NCI-H1417 treated with DMSO at 0.1 percent for 48 hours (cell line): ENCODE measurements at places on chromosomes 16 and 17.

DNA sequence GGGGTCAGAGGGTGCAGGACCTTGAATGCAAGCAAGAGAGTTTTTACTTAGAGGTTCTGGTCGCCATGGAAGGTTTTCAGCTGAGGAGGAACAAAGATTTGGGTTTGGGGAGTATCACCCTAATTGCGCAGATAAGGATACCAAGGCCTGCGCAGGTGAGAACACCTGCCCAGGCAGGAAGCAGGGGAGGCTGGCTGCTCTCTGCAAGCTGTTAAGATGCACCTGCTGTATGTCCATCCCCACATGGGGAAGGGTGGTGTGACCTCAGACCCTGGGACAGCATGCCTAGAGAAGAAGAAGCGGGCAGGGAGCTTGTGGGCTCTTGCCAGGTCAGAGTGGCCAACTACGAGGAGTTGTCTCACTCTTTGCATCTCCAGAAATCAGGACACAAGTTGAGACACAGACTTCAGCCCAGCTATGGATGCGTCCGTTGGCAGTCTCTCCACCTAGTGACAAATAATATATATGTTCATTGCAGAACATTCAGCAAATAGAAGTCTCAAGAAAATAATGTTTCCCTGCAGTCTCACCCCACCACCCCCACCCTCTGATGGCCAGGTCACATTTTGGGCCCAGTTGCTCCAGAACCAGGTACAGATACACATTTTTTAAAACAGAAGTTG lies 77.7 kb downstream of the SREBF1 start:
- no peak for DNase-seq

- no peak for DNase-seq
Observed at GRCh38 chr16:3060339-3061127, 4.9 kb upstream of the IL32 start.

GRCh38 chr17:71441098-71441497 lies 679.7 kb upstream of the SOX9 start:
- no peak for DNase-seq

DNA sequence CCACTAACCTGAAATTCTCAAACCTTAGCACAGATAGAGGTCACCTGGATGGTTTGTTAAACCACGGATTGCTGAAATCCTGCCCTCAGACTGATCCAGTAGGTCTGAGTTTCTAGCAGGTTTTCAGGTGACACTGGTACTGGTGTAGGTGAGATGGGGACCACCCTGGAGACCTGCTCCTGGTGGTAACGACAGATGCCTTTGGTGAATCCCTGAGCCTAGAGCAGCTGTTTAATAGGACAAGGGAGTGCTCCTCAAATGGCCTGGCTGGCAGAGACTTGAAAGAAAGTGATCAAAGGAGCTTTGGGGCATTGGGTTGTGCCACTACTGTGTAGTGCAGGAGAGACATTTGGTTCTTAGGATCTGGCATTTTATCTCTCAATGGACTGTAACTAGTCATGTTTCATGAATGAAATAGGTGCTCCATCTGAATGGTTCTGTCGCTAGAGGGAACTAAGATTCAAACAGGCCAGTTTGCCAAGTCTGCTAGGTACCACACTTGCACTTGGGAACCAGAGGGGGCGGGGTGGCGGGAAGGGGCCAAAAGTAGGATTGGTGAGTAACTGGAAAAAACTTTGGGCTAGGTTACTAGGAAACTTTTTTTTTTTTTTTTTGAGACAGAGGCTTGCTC lies 2.9 kb upstream of the IFI35 start:
- DNase-seq = no peak

- no peak for DNase-seq
Observed at GRCh38 chr16:55033225-55034156, 102.8 kb downstream of the IRX5 start.

- DNase-seq = peak; percentile 48
Observed at GRCh38 chr17:70353408-70354092, 184.2 kb downstream of the KCNJ2 start.

- DNase-seq = no peak
Observed at GRCh38 chr17:56752263-56752836, 81.4 kb downstream of the C17orf67 start.

- no peak for DNase-seq
Observed at GRCh38 chr17:59287891-59288290, 43.6 kb upstream of the YPEL2 start.

GRCh38 chr17:17076066-17076465 lies 33.8 kb downstream of the MPRIP start:
- DNase-seq = no peak

- DNase-seq = no peak
Observed at GRCh38 chr17:17749921-17750320, 68.7 kb downstream of the RAI1 start.

GRCh38 chr16:52533296-52533695 lies 13.6 kb downstream of the TOX3 start:
- DNase-seq = no peak

DNA sequence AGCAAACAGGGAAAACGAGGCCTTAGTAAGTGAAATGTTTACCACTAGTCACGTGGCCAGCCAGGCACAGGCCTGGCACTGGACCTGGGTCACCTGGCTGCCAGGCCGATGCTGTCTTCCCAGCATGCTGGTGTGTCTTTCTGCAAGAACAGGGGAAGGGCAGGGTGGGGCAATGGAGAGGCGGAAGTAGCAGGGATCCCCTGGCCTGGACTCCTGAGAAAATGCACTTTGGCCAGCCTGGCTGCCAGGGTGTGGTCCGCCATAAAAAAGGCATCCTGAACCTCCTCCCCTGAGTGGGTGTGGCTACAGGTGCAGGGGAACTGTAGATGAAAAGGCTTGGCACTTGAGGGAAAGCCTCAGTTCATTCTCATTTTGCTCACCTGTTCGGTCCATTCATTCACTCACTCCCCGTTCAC lies 1.0 kb upstream of the ANKRD40CL start:
- no peak for DNase-seq

- no peak for DNase-seq
Observed at GRCh38 chr16:79217375-79218011, 383.0 kb downstream of the MAF start.

- DNase-seq = no peak
Observed at GRCh38 chr16:49600976-49601375, 227.4 kb downstream of the C16orf78 start.

DNA sequence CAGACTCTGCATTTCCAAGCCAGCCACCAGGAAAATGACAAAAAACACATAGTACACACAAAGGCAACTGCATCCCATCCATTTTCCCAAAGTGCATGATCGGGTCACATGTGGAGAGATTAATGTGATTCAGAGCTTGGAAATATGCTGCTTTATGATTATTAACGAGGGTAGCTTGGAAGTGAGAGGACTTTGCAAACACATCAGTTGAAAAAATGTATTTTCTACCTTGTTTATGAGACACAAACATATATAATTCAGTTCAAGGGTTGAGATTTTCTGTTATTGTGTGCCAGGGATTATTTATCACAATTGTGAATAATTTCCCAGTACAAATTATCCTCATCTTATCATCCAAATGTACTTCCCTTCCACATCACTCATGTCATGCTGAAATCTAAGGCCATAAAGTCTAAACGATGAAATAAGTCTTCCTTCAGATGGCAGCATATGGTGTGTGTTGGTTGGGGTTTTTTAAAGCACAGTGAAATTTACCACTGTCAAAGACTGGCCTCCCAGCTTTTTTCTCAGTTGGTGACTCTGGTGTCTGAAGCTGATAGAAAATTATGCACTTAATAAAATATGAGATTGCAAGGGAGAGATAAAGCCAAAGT lies 104.7 kb upstream of the ADAMTS18 start:
- no peak for DNase-seq

DNA sequence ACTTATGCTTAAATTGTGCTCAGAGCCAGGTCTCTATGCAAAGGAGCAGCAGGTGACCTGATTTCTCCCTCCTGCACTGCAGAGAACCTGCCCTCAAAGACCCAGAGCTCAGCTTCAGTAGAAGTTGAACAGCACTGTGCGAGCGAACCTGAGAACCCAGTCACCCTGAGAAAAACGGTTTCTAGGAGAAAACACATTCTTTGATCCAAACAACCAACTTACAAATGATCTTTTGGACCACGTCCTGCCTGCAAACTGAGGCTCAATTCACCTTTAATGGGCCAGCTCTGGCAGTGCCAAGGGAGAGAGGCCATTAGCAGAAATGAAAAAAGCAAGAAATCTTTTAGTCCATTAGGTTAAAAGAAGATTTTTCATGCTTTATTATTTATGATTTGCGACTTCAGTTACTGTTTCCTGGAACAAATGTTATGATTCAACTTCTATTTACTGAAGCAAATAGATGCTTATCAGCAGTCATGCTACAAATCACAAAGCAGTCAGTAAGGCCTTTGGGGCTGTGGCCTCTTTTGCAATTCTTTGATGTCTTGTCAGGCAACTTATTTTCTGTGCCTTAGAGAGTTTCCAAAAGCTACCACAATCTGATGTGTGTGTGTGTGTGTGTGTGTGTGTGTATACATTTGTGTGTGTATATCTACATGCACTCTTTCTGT lies 65.7 kb upstream of the LRRC37A3 start:
- DNase-seq = no peak

GRCh38 chr16:27080895-27081294 lies 14.2 kb downstream of the C16orf82 start:
- DNase-seq = no peak

GRCh38 chr17:76537578-76538280 lies at the start of gene CYGB:
Gene CYGB (minus strand): TSS chr17:76537709. CDS start chr17:76537542, 167 bp downstream.
- no peak for DNase-seq

DNA sequence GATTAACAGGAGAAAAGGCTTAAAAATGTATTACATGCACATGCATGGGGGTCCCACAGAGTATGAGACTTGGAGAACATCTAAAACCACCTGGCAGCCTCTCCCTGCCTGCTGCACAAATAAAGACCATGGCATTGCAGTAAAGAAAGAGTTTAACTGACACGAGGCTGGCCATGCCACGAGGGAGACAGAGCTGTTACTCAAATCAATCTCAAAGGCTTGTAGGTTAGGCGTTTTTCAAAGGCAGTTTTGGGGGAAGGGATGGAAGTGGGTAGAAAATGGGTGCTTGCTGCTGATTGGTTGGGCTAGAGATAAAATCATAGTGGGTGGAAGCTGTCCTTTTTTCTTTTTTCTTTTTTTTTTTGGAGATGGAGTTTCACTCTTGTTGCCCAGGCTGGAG lies 17.3 kb upstream of the PSMD7 start:
- no peak for DNase-seq

GRCh38 chr16:51049276-51049675 lies 101.8 kb downstream of the SALL1 start:
- DNase-seq = no peak

DNA sequence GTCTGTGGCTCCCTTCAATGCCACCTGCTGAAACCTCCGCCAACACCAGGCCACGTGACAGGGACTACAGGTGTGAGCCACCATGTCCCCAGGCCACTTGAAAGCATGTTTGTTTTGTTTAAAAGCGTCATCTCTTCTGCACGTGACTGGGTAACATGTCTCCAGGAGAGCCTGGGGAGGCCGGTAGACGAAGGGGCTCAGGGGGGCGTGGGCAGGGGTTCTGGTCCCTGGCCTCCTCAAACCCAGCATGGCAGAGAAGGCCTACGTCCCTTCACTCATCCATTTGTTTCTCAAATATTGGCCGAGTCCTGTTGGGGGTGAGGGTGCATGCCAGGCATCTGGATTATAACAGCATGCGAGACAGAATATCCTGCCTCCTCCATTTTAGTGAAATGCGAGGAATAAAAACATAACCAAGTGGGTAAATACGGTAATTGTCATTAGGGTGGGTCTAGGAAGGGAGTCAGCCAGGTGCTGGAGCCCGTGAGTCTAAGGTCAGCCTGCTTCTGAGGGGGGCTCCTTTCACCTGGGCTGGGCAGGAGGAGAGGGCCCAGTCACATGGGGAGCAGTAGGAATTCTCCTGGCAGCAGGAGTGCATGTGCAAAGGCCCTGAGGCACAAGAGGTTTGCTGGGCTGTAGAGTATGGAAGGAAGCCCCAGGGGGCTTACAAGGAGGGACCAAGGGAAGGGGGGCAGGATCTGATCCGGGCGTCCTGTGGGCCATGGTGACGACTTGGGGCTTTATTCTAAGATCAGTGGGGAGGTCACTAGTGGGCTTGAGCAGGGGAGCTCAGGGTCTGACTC lies 26.8 kb upstream of the CIBAR2 start:
- peak; percentile 34 for DNase-seq

- DNase-seq = no peak
Observed at GRCh38 chr17:76672270-76672851, 28.8 kb upstream of the ST6GALNAC1 start.

DNA sequence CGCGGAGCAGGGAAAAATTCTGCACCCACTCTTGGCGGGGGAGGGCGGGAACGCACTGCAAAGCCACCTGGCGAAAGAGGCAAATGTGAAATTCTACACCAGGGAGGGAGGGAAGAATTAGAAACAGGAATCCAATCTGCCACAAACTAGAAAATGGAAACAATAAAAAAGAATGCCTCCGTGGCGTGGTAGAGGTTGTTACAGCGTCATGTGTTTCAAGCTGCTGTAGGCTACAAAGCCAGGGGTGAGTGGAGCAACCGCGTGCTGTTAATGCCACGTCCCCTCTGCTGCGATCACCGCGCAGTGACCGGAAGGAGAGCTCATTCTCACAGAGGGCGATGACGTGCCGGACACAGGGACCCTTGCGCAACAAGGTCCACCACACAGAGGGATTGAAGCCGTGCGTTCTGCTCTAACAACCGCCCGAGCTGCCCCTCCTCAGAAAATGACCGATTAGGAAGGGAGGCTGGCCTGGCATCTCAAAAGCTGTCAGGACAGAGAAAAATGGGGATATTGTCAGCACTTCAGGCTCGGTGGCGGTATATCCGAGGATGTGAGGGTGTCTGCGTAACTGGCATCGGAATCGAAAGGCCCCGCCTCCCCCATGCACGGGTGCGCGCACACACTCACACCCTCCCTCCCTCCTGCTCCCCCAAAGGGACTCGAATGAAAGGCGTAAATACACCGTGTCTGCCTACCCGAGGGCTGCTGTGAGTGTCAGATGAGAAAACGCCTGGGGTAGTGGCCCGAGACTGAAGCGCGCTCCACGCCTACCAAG lies 70.8 kb upstream of the TNRC6C start:
- no peak for DNase-seq

DNA sequence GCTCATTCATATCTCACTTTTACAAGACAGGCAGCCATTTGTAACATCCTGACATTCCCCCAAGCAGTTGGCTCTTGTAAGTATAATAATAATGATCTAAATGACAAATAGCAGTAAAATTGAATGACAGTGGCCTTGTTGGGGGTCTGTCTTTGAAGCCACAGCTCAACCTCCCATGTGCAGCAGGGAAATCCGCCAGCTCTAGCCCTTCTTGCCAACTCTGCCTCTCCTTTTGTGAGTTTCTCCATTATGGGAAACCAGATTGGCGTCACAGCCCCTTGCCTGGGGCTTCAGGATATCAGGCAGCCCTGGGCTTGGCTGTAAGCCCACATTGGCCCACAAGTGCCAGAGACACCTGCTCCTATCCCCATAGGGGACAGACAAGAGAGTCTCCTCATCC lies 70.4 kb upstream of the CACNG5 start:
- no peak for DNase-seq

DNA sequence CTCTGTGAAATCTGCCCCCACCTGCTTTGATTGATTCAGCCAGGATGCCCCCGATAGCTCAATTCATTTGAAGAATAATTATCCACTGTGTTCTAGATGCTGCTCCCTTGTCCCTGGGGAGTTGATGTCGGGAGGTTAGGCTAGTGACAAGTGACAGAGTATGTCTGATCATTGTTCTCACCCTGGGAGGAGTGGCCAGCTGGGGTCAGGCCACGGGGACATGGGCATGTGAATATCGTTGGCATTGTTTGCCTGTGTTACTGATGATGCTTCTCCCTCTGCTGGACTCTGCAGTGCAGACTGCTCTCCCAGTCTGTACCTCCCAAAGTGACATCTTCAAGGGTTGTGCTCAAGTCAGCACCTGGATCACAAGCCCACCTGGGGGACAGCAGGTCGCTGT lies 89.9 kb upstream of the C16orf82 start:
- no peak for DNase-seq
